Testis (tissue), 5 donors: ENCODE measurements at places on chromosomes 4 and X. TPM values are rescaled to one million over a fixed set of nuclear protein-coding genes. Genes with fewer than 3 reads are reported as not detected.

- no peak overlapping the region for H3K4me3 ChIP-seq
- peak; percentile 34 for DNase-seq
- H3K27me3 ChIP-seq = no peaks in the 10 kb centered on the region
Observed at GRCh38 chr4:180197471-180197870, 2045.7 kb upstream of the TENM3 start.

DNA sequence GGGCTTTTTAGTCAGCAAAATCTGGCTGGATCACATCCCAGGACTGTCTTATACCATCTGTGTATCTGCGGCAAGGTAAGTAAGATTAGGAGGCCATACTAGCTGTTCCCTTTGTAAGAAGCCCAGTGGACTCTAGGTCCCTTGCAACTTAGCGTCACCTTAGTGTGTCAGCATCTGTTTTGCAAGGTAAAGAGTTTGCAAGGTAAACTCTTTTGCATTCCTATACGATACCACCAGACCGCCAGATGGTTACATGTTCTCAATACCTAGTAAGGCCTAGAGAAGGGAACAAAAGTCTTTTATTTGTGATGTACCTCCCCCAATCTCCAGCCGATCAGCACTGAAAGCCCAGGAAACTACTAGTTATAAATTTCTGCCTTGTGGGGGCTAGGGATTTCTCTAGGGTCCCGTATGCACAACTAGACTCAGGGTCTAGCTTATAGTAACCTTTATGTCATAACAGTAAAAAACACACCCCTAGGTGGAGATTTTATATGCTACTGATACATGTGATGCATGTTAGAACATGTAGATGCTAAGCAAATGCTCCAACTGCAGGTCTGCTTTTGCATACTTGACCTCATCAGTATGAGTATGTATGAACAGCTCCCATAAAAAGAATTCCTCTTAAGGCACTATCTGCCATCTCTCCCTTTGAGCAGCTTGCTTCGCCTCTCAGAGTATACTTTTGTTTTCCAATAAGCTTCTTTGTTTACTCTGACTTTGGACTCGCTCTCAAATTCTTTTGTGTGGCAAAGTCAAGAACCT is 78.4 kb downstream of the KCNIP4 start:
- no peak overlapping the region for H3K4me3 ChIP-seq
- no peaks in the 10 kb centered on the region for H3K36me3 ChIP-seq
- no peaks in the 10 kb centered on the region for H3K4me1 ChIP-seq
- H3K27ac ChIP-seq = no peak overlapping the region
- no peak for DNase-seq
- no peaks in the 10 kb centered on the region for H3K27me3 ChIP-seq

Gene GPR173
- 3.8 TPM for total RNA-seq

- DNase-seq = no peak
- H3K4me3 ChIP-seq = no peak overlapping the region
- no peak overlapping the region for H3K27ac ChIP-seq
- no peaks in the 10 kb centered on the region for H3K4me1 ChIP-seq
- no peaks in the 10 kb centered on the region for H3K27me3 ChIP-seq
- H3K36me3 ChIP-seq = no peaks in the 10 kb centered on the region
Observed at GRCh38 chr4:169770416-169770815, 12.7 kb upstream of the HPF1 start.

Gene CABS1
- 66.2 TPM for total RNA-seq
